ENCODE measurements at places on chromosomes 1 and 21.

GRCh38 chr1:107051266-107051665 is 5.2 kb upstream of the PRMT6 start:
- no peaks in the 10 kb centered on the region for H3K4me1 ChIP-seq
- H3K27ac ChIP-seq, result no peak overlapping the region
- H3K36me3 ChIP-seq, result peaks cover 2% of the 10 kb centered on the region
- H3K4me3 ChIP-seq, result no peak overlapping the region
- DNase-seq, result no peak

DNA sequence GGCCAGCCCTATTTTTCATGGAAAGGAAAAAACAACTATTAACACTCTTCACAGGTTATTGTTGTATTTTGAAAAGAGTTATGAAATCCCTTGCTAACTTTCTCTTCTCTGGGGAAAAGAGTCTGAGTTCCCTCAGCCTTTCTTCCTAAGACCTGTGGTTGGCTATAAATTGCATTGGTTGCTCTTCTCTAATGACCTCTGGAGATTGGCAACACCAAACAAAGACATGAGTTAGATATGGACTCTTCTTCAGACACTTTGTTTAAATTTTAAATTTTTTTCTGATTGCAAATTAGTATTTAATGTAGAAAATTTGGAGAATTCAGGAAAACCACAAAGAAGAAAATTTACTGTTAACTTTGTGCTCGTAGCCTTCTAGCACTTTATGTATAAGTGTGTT is 275.7 kb downstream of the PBX1 start:
- H3K4me1 ChIP-seq, result no peaks in the 10 kb centered on the region
- no peaks in the 10 kb centered on the region for H3K36me3 ChIP-seq
- no peak overlapping the region for H3K27ac ChIP-seq
- H3K4me3 ChIP-seq, result no peak overlapping the region
- DNase-seq, result no peak

GRCh38 chr1:157270705-157271274 is 132.6 kb upstream of the ETV3 start:
- no peaks in the 10 kb centered on the region for H3K36me3 ChIP-seq
- H3K4me3 ChIP-seq, result no peak overlapping the region
- peaks cover 24% of the 10 kb centered on the region for H3K27me3 ChIP-seq
- H3K27ac ChIP-seq, result no peak overlapping the region
- DNase-seq, result no peak

- H3K27ac ChIP-seq, result peak within 1 kb of the TSS; percentile 82
- H3K4me3 ChIP-seq, result peak within 1 kb of the TSS; percentile 85
- H3K36me3 ChIP-seq, result no peaks in the 10 kb centered on the region
- H3K27me3 ChIP-seq, result no peaks in the 10 kb centered on the region
- H3K4me1 ChIP-seq, result peaks cover 14% of the 10 kb centered on the region
Measured at GRCh38 chr1:31373056-31373896, at the start of gene FABP3. TSS of gene FABP3 (minus strand) at chr1:31373076. CDS start at chr1:31373014, 62 bp downstream.

DNA sequence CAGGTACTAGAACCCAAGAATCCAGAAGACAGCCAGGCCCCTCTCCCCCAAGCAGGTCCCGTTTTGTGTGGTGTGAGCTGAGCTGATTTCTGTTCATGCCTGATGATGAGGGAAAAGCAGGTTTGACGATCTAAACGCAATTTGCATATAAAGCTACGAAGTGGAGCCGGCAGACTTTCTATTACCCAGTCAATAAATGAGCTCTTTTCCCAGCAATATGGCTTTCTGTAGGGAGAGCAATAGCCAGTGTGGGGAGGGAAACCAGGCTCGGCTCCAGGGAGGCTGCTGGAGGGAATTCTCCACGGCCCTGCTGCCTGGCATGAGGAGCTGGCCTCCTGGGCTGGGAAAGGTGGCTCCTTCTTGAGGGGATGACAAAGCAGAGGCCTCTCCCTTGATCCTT is 140.7 kb upstream of the AJAP1 start:
- H3K4me1 ChIP-seq, result no peaks in the 10 kb centered on the region
- no peak for DNase-seq
- peaks cover 39% of the 10 kb centered on the region for H3K27me3 ChIP-seq
- H3K27ac ChIP-seq, result no peak overlapping the region
- H3K4me3 ChIP-seq, result no peak overlapping the region

DNA sequence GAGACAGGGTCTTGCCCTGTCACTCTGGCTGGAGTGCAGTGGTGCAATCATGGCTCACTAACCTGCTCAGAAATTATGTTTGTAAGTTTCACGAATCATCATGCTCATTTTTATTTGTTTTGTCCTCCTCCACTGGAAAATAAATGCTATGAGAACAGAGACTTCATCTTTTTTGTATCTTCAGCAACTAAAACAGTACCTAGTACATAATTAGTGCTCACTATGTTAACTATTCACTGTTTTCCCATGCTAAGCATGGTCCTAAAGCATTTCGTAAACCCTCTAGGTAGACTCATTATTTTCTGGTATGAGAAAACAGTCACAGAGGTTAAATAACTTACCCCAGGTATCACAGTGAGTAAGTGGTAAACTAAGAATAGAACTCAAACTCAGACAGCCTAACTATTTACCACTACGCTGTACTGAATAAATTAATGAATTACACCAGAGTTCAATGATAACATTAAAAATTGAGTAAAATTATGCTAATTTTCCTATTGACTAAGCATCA is 118.4 kb downstream of the RERE start:
- H3K4me1 ChIP-seq, result peaks cover 23% of the 10 kb centered on the region
- peaks cover 27% of the 10 kb centered on the region for H3K27me3 ChIP-seq
- H3K4me3 ChIP-seq, result no peak overlapping the region
- DNase-seq, result no peak
- H3K27ac ChIP-seq, result no peak overlapping the region
- peaks cover 11% of the 10 kb centered on the region for H3K36me3 ChIP-seq
